ENCODE measurements at places on chromosomes 5 and 9.

GRCh38 chr5:134113363-134113889 is 1.1 kb upstream of the TCF7 start:
- DNase-seq: no peak

- DNase-seq: no peak
Measured at GRCh38 chr5:75043633-75044264, 8.6 kb downstream of the GCNT4 start.

DNA sequence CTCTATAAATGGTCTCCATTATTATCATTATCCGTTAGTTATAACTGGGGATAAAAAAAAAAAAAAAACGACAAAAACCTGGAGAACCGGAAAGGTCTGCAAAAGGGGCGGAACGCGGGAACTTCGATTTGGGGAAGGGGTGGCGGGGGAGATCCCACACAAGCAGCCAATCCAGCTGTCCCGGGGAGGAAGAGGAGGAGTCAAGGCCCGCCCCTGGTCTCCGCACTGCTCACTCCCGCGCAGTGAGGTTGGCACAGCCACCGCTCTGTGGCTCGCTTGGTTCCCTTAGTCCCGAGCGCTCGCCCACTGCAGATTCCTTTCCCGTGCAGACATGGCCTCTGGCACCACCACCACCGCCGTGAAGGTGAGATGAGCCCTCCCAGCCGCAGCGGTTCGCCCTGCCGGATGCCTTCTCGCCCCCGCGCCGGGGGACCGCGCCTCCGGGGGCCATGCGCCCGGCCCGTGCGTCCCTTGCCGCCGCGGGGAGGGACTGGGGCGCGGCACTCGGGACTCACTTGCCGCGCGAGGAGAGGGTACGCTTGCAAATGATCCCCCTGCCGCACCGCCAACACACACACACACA is at the start of gene MTAP:
Gene MTAP, plus strand, starts transcription at position 219 of the 583 bp plus-strand sequence. Its CDS starts 113 bp downstream, at position 332.
- DNase-seq: peak; percentile 66

- no peak for DNase-seq
Measured at GRCh38 chr5:122120493-122120892, 8.9 kb upstream of the ZNF474 start.

- no peak for DNase-seq
Measured at GRCh38 chr5:62603934-62604333, 25.3 kb downstream of the LRRC70 start.

GRCh38 chr9:83239747-83240146 is 176.8 kb upstream of the RASEF start:
- no peak for DNase-seq

DNA sequence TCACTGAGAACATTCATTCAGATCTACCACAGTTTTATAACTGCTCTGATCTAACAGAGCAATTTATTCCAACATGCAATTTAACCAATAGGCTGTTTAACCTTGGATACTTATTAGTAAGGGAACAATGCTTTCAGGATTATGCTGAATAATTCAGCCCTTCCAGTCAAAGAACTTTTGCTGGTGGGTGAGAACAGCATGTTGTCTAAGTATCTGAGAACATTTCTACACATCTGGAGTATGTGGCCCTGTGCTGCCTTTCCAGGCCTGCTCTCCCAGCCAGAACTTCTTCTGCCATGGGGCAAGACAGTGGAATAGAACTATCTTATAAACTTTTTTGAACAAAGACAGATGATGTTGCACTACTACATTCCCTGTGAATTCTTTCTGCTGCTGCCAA is 55.8 kb downstream of the NFIB start:
- no peak for DNase-seq

DNA sequence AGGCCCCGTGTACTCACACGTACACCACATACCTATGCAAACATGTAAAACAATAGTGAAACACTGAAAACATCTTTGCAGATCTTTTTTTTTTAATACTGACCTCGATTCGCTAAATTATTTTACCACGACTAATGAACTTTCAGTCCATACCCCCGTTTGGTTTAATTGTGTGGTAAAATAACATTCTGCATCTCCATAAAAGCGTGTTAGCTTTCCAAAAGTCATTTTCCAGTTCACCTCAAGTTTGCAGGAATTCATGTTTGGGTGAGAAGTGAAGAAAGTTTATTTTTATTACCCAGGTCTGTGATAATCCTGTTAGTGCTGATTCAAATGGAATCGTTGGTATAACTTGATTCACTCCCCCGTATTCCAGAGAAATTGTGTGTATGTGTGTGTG is 652 bp downstream of the ARSK start:
- no peak for DNase-seq

- no peak for DNase-seq
Measured at GRCh38 chr9:89822996-89823395, 218.2 kb downstream of the GADD45G start.

- no peak for DNase-seq
Measured at GRCh38 chr9:132802121-132802795, 75.8 kb downstream of the AK8 start.

GRCh38 chr9:107425101-107426025 is 64.2 kb downstream of the KLF4 start:
- peak; percentile 52 for DNase-seq

GRCh38 chr5:9924614-9925013 is 294.5 kb upstream of the TAS2R1 start:
- DNase-seq: no peak

- DNase-seq: peak; percentile 55
Measured at GRCh38 chr5:139651853-139652787, 4.0 kb downstream of the CXXC5 start.

- DNase-seq: no peak
Measured at GRCh38 chr5:67815455-67816391, 399.8 kb upstream of the PIK3R1 start.

DNA sequence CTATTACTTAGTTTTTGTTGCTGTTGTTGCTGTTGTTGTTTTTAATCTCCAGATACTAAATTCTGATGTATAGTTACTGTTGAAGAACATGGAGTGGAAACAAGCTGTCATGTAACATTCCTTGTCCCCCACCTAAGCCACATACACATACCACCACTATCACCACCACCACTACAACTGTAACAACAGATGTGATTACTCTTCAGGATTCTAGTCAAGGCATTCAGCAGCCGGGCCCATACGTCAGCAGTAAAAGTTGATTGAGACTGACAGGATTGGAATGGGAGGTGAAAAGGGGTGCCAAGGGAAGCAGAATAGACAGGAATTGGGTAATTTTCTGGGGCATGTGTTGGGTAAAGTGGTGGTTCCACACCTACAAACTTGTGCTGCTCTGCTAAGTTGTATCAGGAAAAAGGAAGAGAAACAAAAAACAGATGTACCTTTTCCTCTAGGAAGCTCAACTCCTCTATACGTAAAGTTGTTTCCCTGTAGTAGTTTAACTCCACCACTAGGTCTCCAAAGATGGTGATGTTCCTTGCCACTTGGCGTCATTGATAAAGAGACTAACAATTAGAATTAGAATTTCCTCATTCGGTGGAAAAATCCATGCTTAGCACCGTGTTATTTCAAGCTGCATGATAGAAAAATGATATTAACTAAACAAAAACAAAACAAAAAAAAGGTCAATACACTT is 138.6 kb downstream of the ARRDC3 start:
- no peak for DNase-seq

- peak; percentile 14 for DNase-seq
Measured at GRCh38 chr5:76256116-76256889, 146.8 kb upstream of the IQGAP2 start.

DNA sequence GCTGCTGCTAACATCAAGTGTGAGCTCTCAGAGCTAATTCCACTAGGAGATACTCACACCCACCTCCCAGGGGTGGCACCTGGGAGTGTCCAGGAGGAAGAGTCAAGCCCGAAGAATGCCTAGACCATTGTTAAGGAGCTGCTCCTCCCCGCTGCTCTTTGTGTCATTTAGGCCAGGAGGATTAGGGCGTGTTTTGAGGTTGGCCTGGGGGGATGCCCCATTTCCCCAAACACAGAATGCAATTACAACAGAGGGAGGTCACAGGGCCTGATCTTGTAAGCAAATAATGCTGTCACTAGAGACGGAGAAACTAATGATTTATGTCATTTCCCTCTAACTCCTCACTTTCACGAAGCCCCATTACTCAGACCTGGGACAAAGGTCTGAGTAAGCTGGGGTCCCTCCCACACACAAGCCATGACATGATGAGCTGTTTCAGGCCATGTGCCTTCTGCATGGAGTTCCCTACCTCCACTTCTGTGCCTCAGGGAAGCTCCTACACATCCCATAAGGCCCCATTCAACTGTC is 312.5 kb downstream of the ACTL7B start:
- no peak for DNase-seq

- no peak for DNase-seq
Measured at GRCh38 chr9:5897851-5898250, 7.2 kb downstream of the MLANA start.

GRCh38 chr9:78668148-78668832 is 371.4 kb downstream of the PSAT1 start:
- DNase-seq: no peak

DNA sequence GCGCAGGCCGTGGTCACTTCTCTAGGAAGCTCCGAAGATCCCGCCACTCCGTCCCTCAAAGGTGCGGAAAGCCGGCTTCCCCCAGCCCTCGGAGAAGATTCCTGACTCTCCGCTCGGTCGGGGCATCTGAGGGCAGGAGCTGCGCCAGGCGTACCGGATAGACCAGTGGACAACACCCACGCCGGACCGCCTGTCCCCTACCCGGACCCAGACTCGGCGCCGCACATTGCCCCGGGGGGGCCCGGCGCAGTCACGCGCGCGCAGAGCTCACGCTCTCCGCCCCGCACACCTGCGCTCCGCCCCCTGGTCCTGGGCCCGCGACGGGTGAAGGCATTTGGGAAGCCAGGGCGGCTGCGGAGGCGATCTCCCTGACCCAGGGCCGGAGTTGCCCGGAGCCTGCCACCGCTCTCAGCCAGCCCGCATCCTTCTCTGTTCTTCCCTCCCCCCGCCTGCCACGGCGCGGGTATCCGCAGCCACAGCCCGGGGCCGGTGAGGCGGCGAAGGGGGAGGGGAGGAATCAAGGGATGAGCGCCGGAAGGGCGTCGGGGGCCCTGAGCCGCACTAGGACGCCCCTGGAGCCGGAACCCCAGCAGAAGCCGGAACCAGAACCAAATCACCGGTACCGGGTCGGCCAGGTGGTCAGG is 448 bp downstream of the RELL2 start:
- DNase-seq: peak; percentile 55

- no peak for DNase-seq
Measured at GRCh38 chr9:6924988-6925563, 167.3 kb downstream of the KDM4C start.

- DNase-seq: no peak
Measured at GRCh38 chr5:64497386-64497785, 8.4 kb upstream of the RGS7BP start.

GRCh38 chr5:9588254-9588653 is 41.9 kb downstream of the TAS2R1 start:
- DNase-seq: no peak

GRCh38 chr5:7317751-7318150 is 78.2 kb upstream of the ADCY2 start:
- DNase-seq: no peak

DNA sequence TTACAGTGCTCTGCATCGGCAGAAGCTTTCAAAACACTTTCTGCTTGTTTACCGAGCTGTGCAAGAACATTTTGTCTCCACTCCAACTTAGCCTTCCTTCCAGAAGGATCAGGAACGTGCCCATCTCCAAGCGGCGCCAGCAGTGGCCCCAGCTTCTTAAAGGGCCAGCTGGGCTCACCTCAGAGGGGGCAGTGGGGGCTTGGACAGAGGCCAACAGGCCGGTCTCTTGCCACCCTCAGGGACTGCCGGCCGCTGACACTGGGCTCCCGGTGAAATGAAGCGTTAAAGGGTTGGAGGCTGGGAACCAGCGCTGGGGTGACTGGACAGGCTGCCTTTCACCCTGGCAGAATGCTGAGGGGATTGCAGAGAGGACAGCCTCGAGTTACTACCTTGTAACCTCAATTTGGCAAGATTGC is 67.0 kb upstream of the RNU6ATAC start:
- no peak for DNase-seq

GRCh38 chr5:10786835-10787234 is 25.8 kb upstream of the DAP start:
- DNase-seq: no peak

DNA sequence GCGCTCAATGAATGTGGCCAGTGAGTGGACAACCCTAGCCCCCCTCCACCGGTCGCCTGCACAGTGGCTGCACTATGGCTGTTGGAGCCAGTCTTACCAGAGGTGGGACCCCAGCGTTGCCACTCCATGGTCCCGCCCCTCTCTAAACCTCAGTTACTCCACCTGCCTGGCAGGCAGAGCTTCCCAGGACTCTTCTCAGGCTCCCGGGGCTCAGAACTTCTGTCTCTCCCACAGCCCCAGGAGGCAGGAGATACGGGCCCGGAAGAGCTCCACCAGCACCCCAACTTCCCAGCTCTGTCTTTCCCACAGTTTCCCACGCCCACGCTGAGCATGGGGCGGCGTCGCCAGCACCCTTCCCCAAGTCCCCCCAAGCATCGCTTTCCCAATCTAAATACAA is 975 bp downstream of the RASGEF1C start:
- no peak for DNase-seq

DNA sequence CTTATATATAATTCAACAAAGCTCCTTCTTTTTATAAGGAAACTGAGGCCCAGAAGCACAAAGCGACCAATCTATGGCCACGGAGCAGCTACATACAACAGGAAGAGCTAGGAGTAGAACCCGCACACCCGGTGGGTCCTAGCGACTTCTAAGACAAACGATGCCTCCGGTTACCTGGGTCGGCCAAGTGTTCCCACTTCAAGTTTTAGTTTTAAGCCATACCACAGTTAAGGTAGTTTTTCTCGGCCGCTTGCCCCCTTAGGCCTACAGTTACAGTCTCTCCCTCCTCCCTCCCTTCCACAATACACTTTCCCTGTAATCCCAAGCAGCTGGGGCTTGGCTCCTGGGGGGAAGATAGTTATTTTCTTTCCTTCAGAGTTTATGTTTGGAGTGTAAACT is 533 bp downstream of the SREK1IP1 start:
- DNase-seq: peak; percentile 11
